ENCODE measurements at places on chromosomes 16 and 17. TPM values are rescaled to one million over a fixed set of nuclear protein-coding genes. Genes with fewer than 3 reads are reported as not detected.

GRCh38 chr16:57570301-57571070, 28.0 kb downstream of the ADGRG5 start:
- no peak for DNase-seq

- DNase-seq = no peak
These were observed 69.9 kb upstream of the MSI2 start for GRCh38 chr17:57186226-57187019.

DNA sequence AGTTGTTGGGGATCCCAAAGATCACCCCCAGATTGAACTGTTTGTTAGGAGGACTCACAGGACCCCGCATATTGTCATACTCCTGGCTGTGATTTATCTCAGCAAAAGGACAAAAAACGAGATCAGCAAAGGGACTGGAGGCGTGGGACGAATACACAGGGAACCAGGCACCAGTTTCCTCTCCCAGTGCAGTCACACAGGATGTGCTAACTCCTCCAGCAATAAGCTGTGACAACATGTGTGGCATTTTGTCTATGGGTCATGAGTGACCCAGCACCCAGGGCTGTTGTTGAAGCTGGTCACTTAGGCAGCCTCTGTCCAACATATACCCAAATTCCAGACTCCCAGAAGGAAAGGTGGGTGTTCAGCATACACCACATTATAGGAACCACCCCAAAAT, 60.9 kb downstream of the CPPED1 start:
- no peak for DNase-seq

DNA sequence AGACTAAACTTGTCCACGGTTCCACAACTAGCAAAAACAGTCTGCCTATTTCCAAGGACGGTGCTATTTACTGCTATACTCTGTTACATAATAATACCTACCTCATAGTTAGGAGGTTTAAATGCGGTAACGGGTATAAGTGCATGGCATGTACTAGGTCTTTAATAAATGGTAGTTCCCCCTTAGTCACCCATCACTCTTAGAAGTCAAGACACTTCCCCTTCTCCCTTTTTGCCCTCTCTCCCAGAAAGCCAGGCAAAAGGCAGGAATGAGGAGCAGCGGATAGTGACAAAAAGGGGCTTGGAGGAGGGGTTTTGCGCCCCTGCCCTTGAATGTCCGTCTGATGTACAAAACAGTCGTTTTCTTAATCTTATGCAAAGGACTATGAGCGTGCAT, 1.1 kb upstream of the LSM12 start:
- DNase-seq = no peak

- no peak for DNase-seq
These were observed 50.1 kb downstream of the PECAM1 start for GRCh38 chr17:64340557-64340956.

GRCh38 chr16:9212621-9213020, 121.2 kb downstream of the HAPSTR1 start:
- DNase-seq = no peak

DNA sequence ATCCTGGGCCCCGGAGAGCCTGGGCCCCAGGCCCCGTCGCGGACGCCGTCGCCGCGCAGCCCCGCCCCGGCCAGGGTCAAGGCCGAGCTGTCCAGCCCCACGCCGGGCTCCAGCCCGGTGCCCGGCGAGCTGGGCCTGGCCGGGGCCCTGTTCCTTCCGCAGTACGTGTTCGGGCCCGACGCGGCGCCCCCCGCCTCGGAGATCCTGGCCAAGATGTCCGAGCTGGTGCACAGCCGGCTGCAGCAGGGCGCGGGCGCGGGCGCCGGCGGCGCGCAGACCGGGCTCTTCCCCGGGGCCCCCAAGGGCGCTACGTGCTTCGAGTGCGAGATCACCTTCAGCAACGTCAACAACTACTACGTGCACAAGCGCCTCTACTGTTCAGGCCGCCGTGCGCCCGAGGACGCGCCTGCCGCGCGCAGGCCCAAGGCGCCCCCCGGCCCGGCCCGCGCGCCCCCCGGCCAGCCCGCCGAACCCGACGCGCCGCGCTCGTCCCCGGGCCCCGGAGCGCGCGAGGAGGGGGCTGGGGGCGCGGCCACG, 36.8 kb upstream of the ZC3H18 start:
- DNase-seq = peak; percentile 16

DNA sequence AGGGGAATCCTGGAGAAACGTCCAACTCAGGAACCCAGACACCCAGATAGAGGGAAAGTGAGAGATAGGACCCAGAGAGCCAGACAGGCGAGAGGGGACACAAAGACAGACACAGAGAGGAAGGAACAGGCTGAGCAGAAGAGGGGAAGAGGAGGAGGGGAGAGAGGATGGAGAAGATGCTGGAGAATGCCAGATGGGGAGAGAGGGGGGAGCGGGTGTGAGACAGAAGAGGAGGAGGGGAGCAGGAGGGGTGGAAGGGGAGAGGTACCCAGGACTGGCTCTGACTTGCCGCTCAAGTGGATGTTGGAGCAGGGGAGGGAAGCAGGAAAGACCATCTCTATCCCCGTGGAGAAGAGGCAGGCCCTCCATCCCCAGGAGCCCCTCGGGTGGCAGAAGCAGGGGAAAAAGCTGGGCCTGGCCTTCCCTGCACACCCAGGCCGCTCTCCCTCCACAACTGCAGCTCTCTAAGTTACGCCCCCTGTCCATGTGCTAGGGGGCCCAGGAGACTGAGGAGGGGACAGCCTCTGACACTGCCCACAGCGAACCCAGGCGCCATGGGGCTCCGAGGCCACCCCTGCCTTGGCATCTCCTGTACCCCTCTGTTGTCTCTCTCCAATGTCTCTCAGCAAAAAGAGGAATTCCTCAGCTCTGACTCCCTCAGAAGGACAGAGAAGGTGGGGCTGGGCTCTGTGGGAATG, 4.8 kb downstream of the PPP1R9B start:
- DNase-seq = no peak

- DNase-seq = peak; percentile 83
These were observed 49.0 kb downstream of the BCL7C start for GRCh38 chr16:30844671-30845449.

GRCh38 chr17:80468781-80469493, 7.5 kb downstream of the NPTX1 start:
- no peak for DNase-seq

DNA sequence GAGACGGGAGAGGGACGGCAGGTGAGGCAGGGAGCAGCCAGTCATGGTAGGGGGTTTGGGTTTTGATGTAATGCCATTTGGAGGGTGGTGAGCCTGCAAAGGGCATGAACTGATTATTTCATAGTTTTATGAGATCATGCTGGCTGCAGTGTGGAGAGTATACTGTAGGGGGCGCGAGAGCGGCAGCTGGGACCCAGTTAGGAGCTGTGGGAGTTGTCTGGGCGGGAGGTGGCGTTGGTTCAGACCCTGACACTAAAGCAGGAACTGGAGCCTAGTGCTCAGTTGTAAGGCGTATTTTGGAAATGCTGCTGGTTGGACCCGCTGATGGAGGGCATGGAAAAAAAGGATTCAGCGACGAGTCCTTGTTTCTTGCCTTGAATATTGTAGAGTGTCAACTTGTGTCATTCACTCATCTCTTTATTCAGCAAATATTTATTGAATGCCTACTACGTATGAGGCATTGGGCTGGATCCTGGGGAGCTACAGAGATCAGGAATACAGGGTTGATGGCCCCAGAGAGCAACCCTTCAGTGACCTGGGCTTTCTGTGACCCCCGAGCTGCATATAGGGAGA, 23.7 kb upstream of the KDM8 start:
- peak; percentile 38 for DNase-seq

GRCh38 chr17:50458701-50459676, 9.7 kb downstream of the CHAD start:
- DNase-seq = peak; percentile 10

UMOD gene
- not detected for total RNA-seq

CD68 gene
- 51.3 TPM for total RNA-seq

CASKIN2 gene
- total RNA-seq = 25.3 TPM

DNA sequence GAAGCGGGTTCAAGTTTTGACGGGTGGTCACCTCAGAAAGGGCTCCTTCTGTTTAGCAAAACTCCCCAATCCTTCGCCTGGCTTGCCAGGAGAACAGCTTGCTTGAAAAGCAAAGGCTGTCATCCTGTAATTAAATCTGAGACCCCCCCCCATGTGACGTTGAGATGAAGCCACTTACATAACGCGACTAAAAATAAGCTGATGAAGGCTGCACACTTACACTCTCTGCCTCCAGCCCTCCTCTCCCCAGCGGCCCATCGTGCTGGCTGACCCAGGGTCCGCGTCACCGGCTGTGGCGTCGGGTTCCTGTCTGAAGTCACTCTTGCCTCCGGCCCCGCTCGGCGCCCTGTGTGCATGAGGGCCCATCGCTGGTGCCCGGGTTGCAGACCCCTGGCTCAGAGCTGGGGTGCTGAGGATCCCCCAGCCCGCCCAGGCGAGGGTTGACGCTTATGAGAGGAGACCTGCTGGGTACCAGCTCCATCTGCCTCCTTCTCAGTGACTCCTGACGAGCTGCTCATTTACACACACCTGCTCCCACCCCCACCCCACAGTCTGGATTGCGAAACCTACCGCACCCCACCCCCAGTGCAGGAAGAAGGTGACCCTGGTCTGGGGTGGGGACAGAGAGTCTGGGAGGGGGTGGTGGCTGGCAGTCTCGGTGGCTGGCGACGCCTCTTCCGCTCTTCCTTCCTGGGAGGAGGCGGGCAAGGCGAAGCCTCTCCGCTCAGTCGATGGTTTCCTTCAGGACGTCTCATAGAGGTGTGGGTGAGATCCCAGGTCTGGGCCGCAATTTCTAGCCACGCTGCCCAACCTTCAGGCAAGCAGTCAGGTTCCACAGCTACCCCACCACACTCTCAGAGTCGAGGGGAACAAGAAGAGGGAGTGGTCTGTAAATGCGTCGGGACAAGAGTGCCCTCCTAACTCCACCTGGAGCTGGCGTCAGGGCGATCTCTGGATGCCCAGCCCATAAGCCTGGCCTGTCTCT, 3.1 kb upstream of the BAIAP2 start:
- DNase-seq = no peak

KRT20 gene
- not detected for total RNA-seq

DNA sequence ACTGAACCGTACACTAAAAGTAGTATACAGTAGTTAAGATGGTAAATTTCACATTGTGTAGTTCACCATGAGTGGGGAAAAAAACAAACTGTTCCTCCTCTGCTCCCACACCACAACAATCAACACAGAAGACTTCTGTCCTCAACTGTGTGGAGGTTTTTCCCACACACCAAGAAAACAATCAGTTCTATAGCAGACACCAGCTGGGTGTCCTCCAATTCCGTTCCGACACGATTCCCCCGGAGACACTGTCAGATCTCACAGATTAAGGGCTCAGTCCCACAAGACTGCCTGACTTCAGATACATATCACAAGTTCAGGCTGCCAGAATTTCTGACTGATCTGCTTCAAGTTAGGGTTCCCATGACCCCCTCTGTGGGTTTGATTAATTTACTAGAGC, 31.8 kb downstream of the BBS2 start:
- no peak for DNase-seq

UNC119 gene
- 38.6 TPM for total RNA-seq

DNA sequence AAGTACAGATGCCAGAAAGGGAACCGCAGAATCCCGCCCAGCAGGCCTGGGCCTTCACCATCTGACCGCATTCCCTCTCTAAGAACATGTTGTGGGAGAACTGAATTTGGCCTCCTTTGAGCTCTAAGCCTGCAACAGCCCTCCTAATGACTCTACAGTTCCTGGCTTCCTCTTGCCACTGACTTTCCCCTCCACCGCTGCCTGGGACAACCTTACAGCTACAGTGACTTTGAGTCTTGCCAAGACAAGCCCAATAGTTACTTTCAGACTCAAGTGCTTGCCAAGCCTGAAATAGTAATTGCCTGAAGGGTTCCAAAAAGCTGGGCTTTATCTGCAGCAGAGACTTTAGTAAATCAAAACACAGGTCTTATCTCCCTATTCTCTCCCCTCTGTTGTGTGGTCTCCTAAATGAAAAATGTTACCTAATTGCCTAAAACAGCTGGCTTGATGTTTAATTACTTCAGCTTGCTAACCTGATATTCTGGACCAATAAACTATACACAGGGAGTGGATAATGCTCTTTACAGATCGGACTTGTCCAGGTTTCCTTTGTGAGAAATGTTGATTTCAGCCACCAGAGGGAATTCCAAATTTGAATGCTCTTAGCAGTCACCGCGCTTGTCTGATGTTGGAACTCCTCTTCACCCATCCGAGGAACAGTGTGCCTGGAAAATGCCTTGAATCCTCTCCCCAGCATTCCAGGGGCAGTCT, 85.1 kb upstream of the TBX2 start:
- no peak for DNase-seq

ALOX15B gene
- not detected for total RNA-seq

RAB11FIP4 gene
- total RNA-seq = 0.25 TPM

DNA sequence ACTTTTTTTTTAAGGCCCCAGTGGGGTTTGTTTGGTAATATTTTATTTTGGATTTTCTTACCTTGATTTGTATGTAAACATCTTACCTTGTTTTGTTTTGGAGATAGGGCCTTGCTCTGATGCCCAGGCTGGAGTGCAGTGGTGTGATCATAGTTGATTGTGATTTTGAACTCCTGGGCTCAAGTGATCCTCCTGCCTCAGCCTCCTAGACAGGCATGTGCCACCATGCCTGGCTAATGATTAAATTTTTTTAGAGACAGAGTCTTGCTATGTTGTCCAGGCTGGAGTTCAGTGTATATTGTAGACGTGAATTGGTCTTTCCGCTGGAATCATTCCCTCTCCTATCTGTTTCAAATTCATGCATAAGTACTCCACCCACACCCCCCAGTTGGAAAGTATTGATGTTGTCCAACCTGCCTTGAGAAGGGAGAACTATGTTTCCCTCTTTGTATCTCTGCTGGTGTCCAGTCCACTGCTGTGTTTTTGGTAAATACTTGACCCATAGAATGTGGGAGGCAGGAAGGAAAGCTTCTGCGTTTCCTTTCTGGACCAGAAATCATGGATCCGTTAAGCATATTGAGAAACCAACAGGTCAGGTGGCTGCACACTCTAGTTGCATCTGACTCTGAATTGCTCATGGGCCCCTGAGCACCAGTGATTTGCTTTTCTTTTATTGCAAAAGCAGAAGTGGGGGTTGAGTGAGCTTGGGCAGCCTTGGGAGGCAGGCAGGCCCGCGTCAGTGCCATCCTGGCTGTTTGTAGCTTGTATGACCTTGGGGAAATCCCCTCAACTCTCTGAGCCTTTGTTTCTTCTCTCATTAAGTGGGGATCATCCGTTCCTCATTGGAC, 25.0 kb downstream of the RMI2 start:
- no peak for DNase-seq

GRCh38 chr17:67639555-67639954, 78.2 kb upstream of the NOL11 start:
- DNase-seq = no peak

OR4D1 gene
- not detected for total RNA-seq

SUPT6H gene
- total RNA-seq = 72.9 TPM

- peak; percentile 79 for DNase-seq
These were observed 4.4 kb downstream of the CACNA1G start for GRCh38 chr17:50564916-50565315.

KRTAP1-5 gene
- 106 TPM for total RNA-seq

DNA sequence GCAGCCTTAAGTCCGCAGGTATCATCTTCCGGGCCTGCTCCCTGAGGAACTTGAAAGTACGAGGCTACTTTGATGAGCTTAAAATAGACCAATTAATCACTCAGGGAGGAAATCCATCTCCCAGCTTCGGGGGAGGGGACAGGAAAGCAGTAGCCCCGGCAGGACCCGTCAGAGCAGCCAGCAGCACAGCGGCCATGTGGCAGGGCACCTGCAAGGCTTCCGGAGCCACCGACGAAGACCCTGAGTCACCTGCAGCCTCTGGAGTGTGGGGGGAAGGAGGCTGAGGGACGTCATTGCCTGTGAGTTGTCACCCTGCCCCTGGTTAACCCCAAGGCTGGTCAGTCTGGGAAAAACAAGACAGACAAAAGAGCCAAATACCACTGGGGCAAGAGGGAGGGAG, 4.4 kb upstream of the CYB561 start:
- DNase-seq = peak; percentile 32

Data from HFFc6 (cell line).